Sciatic nerve (tissue), 2 donors: ENCODE measurements at places on chromosomes 7 and 10. TPM values are rescaled to one million over a fixed set of nuclear protein-coding genes. Genes with fewer than 3 reads are reported as not detected.

Gene ABCC2
- total RNA-seq: 10.4 TPM

DNA sequence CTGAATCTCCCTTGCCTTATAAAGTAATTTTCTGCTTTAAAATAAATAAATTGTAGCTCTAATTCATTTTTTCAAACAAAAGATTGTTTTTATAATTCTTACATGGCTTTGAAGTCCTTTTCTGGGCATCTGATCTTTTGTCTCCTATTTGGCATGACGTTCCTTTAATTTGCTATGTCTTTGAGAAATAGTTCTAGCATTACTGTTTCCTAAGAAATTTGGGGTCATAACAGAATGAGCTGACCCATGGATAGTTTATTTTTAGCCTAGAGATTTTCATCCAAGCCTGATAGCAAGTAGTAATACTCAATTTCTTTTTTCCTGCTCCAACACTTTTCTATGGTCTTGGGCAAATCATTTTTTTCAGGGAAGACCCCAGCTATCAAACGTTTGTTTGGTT lies 31.4 kb downstream of the CCDC71L start:
- no peak for DNase-seq

- no peak for DNase-seq
These were observed 452.5 kb downstream of the PLXNA4 start for GRCh38 chr7:132123773-132124172.

DNA sequence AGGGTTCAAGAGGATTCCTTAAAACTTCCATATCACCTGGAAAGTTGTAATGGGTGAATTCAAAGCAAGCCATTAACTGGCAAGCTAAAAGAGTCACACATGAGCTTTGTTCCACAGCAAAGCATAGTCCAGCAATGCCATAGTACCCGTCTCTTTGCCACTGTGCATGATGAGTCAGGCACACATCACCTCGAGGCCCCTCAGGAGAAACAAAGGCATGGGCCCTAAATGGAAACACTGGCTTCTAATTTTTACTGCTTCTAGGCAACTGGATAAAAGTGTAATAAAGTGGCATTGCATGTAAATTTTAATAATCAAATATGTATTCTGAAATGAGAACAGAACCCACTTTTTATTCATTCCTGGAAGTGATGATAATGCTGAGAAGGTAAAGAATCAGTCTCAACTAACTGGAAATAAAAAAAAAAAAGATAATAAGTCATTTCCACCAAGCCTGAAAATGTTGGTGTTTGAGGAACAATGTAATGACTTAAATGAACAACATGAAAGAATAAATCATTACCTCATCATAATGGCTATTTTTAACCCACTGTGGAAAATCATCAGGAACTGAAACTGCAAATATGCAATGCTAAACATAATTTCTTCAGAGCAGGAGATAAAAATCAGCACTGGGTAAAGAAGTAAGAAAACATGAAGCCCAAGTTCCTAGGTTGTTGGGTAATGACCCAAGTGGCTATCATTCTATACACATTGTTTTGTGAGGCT lies 104.9 kb downstream of the CDK6 start:
- DNase-seq: no peak

GRCh38 chr10:131938681-131939080 lies 37.9 kb downstream of the PPP2R2D start:
- peak; percentile 49 for DNase-seq

GRCh38 chr7:154583454-154583853 lies 419.5 kb downstream of the PAXIP1 start:
- DNase-seq: no peak

DNA sequence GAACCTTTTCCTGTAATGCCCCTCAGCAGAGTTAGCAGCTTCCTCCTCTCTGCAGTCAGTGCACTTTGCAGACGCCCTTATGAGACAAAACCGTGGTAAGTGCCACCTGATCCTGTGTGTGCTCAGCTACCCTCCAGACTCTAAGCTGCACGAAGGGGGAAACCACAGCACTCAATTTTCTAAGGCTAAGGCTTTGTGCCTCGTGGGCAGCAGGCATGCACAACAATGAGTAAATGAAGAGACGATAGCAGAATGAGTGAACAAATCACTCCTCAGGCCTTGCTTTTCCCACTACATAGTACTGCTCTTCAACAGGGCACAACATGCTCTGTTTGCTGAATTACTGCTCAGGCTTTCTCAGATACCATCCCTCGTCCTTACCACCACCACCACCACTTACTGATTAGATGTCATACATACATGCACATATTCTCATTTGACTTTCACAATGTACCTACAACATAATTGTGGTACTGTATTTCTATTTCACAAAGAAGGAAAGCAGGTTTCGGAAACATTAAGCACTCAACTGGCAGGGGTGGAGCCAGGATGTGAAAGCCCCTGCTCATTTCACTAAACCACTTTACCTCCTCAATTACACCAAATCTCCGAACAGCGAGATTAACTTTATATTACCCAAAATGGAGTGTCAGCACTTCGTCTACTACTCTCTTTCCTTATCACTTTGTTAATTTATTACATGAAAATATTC lies 85.4 kb downstream of the ICA1 start:
- DNase-seq: no peak

DNA sequence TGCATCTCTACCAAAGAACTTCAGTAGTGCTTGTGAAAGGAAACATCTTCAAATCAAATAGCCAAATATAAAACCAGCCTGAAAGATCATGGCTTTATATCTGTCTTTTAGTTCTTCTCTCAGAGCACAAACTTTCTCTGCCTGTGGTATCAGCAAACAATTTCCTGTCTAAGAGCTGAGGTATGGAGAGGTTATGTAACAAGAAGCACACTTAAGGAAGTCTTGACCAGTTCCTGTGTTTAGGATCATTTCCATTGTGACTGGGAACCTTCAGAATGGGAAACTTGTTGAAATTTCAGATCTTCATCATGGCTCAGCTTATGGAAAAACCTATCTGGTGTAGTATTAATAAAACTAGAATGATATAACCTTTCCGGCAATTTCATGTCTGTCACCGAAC lies 148.8 kb downstream of the MBL2 start:
- no peak for DNase-seq

- DNase-seq: no peak
These were observed 376.6 kb upstream of the KCND2 start for GRCh38 chr7:119896386-119896785.

GRCh38 chr7:835485-836401 lies 3.5 kb downstream of the SUN1 start:
- DNase-seq: no peak

DNA sequence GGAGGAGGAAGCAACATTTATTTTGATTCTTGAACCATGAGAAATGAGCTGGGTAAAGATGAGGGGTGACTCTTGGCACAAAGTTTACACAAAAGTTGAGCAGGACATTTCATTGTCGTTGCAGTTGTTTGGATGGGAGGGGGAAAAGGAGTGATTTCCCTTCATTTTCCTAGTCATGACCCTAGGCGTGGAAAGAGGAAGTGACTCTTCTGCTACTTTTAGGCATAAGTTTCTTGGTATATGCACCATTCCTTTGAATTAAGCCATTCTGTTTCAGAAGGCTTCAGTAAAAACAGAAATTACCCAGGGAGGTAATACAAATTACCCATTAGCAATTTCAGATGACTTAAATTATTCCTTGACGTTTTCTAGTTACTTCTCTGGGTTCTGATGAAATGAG lies 113.9 kb upstream of the FAM171A1 start:
- no peak for DNase-seq

Gene RINT1
- 16.1 TPM for total RNA-seq

Gene SMURF1
- 37.0 TPM for total RNA-seq

Gene MACC1
- total RNA-seq: 0.98 TPM

DNA sequence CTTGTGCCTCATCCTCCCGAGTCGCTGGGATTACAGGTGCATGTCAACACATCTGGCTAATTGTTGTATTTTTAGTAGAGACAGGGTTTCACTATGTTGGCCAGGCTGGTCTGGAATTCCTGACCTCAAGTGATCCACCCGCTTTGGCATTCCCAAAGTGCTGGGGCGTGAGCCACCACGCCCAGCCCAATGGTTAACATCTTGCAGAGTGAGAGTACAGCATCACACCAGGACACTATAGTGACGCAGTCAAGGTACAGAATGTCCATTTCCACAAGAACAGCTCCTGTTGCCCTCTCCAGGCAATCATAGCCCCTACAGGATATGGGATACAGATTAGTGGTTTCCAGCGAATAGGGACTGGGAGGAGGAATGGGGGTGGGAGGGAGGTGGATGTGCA lies 34.0 kb downstream of the MYO1G start:
- DNase-seq: no peak

GRCh38 chr10:79401015-79401921 lies 44.2 kb downstream of the ZCCHC24 start:
- peak; percentile 86 for DNase-seq

- DNase-seq: no peak
These were observed 2.1 kb upstream of the CCDC126 start for GRCh38 chr7:23594879-23595604.

Gene CAV2
- 139 TPM for total RNA-seq

DNA sequence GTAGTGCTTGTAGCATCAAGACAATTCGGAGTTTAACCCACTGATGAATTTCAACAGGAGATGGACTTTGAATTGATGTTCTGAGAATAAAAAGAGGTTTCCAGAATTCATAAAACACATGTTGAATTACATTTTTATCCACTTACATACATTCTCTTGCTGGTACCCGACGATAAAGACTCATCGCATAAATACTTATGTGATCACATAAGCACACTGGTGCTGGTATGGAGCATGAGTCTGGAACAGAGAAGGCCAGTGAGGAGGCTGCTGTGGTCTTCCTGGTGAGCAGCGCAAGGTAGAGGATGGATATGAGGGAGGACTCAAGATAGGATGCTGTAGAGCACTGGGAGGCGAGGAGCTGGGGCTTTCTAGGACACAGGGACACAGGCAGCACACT lies 109.0 kb downstream of the RNF216 start:
- no peak for DNase-seq

Gene NOM1
- total RNA-seq: 19.3 TPM

- DNase-seq: no peak
These were observed 88.5 kb downstream of the PPP1R17 start for GRCh38 chr7:31775556-31775955.

DNA sequence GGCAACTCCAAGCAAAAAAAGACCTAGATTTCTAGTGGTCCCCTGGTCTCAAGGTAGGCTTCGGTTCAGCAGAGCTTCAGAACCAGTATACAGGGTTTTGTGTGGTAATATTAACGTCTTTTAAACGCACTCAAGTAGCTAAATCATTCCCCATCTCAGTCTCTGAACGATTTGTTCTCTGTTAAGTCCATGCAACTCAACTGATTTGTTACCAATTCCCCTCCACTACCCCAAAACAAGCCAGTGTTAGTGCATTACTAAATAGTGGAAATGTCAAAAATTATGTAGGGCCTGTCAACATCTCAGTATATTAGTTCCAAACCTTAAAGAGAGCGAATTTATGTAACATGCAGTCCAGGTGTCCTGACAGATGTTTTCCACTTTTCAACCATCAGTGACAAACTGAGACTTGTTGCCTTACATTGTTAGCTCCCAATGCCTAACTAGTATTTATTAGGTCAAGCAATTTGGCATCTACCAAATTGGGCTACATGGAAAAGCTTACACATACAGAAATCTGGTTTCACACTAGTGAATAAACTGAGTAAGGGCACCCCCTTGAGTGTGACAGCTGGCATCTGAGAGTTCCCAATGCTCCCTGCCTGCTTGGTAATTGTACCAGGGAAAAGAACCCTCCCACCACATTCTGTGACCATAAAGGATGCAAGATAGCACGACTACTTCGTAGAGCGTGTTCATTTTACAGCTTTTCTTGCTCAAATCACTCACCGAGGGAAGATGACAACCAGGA lies 12.2 kb downstream of the HNRNPA2B1 start:
- DNase-seq: no peak

Gene XRCC2
- total RNA-seq: 0.58 TPM

DNA sequence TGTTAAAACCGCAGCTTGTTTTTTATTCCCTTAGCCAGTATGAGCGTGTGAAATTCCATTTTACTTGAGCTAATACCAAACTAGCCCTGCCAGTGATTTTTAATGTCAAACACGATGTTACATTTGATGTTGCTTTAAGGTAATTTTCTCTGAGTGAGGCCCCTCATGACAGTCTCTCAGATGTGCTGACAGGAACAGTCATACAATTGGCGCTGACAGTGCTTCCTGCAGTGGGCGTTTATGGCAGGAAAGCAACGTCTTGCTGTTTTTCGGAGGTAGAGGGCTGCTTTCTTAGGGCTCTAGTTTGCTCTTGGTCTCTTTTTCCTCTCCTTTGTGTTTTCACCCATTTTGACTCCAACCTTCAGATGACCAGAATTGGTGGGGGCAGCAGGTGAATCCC lies 19.3 kb downstream of the PON1 start:
- DNase-seq: no peak

Gene TRIM50
- 0.71 TPM for total RNA-seq

- no peak for DNase-seq
These were observed 7.9 kb upstream of the FRAT1 start for GRCh38 chr10:97311111-97311626.

Gene LRWD1
- total RNA-seq: 11.1 TPM

Gene AKR1D1
- total RNA-seq: not detected

DNA sequence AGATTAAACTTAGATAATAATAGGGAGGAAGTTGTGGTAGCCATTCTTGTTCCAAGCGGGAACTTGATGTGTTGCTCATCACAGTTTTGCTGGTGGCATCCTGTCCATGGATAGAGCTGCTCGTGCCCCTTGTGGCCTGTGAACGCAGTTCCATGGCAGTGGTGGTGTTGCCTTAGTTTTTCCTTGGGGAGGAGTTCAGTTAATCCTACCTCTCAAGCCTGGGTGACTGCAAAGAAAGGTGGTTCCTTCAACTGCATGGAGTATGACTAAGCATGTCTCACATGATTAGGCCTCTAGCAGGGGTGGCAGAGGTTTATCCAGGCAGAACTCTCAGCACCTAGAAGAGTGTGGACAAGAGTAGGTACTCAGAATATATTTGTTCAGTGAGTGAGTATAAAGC lies 99.7 kb downstream of the MAPK8 start:
- no peak for DNase-seq

Gene FAM180A
- total RNA-seq: 8.0 TPM

GRCh38 chr7:137828456-137828855 lies 18.3 kb downstream of the DGKI start:
- no peak for DNase-seq

Gene RBM28
- 49.6 TPM for total RNA-seq

DNA sequence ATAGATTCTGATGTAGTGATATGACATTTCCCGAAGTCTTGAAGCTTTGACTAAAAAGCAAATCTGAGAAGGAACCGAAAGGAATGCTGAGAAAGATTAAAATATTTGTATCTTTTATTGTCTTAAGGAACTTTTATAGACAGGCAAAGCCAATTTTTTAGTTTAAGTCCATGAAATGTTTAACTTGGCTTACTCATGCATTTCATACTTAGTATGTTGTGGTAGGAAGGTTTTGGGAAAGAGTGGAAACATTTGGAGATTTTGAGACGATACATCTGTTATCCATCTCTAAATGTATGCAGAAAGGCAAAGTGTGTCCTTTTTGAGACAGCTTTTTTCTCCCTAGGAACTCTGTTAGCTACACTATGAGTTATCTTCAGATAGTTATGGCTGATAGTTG lies 10.1 kb downstream of the TBC1D12 start:
- DNase-seq: no peak

Gene TFR2
- total RNA-seq: 1.2 TPM
